ENCODE measurements at places on chromosomes 2 and 18.

DNA sequence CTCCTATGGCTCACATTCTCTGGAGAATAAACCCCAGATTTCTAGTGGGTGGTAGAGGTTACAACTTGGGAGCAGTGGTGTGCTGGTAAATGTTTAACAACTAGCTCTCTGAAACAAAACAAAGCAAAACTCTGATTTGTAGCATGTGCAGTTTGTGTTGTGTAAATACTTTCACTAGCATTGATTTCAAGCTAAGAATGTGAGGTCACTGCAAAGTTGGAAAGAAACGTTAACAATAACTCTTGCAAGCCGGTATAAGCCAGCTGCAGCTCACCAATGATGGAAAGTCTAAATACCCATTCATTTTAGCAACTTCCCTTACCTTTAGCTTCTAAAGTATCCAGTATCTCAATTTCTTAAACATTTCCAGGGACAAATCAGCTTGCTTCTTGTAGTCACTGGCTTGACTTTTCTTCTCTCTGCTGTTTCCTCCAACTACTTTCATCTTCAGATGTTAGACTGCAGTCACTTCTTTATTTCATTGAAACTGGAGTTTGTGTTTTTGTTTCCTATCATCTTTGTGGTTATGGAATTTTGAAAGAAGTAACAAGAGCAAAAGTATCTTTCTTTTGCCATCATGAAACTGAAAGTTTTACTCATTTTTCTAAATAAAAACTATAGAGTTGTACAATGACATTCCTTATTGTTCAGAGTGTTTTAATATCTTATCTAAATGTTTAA is 140.2 kb downstream of the PLCL1 start:
- DNase-seq: no peak

DNA sequence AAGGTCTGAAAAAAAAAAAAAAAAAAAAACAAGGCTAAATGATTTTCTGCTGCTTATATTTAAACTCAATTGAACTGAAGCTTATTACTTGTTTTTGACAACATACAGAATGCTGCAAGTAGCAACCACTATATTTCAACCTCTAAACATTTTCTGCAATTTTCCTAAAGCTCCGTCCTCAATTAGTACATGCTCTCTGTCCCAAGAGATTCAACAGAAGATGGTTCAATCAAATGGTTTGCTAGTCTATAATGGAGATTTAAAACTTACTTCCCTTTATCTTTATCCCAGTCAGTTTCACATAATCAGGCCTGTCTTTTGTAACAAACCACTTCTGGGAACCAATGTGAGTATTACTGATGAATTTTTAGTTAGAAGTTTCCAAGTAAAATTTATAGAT is 485.1 kb upstream of the CDH7 start:
- DNase-seq: no peak

DNA sequence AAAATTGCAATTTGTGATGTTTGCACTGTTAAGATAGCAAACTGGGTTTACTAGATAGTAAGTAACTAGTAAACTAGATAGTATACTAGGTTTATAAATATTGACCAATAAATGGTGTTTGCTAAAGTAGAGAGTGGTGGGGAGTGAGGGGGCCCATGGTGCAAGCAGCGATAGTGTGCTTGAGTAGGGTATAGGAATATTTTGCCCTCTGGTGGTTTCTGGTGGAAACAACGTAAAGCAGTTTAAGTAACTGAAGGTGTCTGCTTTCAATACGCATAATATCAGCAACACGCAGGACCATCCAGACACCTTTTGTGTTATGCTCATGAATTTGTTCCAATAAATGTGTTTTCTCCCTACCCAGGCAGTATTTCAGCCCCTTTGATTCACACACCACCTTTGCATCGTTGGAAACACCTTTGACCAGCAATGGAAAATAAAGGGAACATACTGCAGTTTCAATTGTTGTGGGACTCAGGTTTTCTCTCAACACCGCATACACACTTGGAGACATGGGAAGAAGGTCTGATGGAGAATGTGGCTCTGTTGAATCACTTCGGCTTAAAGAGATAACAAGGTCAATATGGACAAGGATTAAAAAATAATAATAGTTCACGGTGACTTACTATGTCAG is 16.7 kb upstream of the STAT1 start:
- DNase-seq: no peak

GRCh38 chr2:67651565-67651964 is 254.4 kb downstream of the ETAA1 start:
- no peak for DNase-seq

DNA sequence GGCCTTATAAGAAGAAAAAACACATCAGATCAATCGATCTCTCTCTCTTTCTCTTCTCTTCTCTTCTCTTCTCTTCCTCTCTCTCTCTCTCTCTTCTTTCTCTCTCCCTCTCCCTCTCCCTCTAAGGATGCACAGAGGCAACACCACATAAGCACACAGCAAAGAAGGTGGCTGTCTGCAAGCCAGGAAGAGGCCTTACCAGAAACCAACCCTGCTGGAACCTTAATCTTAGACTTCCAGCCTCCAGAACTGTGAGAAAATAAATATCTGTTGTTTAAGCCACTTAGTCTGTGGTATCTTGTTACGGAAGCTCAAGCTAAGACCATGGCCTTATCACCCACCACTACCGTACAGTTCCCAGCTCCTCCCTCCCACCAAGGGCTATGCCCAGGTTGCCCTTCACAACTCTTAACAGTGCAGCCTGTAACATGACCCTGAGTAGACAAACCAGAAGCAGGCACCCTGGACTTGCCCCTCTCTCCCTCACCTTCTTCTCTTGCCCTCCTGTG is 25.2 kb upstream of the TMEM237 start:
- DNase-seq: no peak

GRCh38 chr18:40404284-40404683 is 1550.8 kb upstream of the PIK3C3 start:
- no peak for DNase-seq

- DNase-seq: peak; percentile 36
These were observed 15.2 kb downstream of the BCL2L11 start for GRCh38 chr2:111135910-111136297.

GRCh38 chr2:195543063-195543462 is 114.0 kb upstream of the SLC39A10 start:
- no peak for DNase-seq

DNA sequence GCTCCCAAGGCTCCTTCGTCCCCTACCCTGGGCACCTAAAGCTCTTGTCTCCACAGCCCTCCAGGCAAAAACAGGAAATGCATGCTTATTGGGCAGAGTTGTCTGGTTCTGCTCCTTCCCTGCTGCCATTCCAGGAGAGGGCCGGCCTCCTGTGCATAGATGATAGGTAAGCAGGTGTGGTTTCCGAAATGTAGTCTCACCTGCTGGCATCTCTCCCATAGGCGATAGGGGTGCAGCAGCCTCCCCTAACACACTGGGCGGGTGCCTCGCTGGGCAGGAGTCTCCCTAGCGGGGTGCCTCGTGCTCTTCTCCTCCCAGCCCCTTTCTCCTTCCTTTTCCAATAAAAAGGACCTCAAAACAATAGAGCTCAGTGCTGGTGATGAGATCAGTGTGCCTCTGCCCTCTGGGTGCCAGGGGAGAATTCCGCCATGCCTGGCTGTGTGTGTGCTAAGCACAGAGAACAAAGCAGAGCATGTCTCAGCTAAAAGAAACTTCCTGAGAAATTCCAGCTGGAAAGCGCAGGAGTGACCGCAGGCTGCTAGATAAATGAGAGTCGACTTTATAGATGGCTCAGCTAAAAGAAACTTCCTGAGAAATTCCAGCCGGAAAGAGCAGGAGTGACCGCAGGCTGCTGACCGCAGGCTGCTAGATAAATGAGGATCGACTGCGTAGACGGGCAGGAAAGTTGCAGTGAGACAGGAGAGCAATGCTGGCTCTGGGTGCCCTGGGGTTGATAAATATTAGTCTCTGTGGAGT is 11.3 kb upstream of the PXDN start:
- no peak for DNase-seq

DNA sequence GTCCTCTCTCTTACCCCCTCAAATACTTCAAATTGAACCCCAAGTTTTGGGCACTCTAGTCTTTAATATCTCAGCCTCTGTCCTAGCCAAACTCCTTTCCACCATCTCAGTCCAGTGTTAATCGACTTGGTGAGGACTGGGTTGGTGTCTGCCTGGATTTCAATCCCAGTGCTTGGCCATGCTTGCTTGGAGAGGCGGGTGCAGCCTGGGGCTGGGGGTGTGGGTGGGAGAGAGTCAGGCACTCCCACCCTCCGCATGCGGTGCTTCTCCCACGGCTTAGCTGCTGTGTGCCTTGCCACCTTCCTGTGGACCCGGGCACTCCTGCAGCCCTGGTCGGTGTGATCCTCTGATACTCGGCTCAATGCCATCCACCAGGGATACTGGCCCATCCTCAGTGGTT is 220.8 kb upstream of the HDAC4 start:
- DNase-seq: no peak

GRCh38 chr2:227214622-227215041 is 50.2 kb downstream of the COL4A3 start:
- DNase-seq: no peak

GRCh38 chr18:43936176-43936575 is 658.9 kb upstream of the SYT4 start:
- no peak for DNase-seq

DNA sequence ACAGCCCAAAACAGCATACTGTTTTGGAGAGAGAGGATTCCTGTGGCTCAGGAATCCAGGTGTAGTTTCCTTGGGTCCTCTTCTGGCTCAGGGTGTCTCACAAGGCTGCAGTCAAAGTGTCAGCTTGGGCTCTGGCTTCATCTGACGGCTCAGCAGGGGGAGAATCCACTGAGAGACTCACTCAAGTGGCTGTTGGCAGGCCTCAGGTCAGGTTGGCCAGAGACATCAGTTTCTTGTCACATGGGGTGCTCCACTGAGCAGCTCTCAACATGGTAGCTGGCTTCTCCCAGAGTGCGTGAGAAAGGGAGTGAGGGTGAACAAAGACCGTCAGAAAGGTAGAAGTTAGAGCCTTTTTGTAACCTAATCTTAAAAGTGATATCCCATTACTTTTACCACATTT is 168.4 kb downstream of the SOCS6 start:
- DNase-seq: no peak

GRCh38 chr2:175926272-175926671 is 75.8 kb downstream of the LNPK start:
- no peak for DNase-seq

DNA sequence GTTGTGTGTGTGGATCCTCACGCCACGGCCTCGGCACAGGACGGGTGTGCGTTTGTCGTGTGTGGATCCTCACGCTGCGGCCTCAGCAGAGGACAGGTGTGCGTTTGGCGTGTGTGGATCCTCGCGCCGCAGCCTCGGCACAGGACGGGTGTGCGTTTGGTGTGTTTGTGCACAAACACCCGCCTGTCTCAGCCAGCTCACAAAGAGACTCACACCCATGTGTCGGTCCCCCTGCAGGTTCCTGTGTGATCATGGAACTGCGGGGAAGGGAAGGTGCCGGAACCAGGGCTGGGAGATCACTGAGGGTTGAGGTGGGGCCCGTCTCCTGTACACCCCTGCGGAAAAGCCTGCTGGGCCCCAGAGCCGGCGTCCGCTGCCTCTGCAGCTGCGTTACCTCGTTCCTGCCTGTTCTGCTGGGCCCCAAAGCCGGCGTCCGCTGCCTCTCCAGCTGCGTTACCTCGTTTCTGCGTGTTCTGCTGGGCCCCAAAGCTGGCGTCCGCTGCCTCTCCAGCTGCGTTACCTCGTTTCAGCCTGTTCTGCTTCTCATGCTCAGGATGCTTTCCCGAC is 53.6 kb downstream of the CTDP1 start:
- DNase-seq: no peak

- DNase-seq: no peak
These were observed 118.1 kb downstream of the MYO1B start for GRCh38 chr2:191363267-191363666.

DNA sequence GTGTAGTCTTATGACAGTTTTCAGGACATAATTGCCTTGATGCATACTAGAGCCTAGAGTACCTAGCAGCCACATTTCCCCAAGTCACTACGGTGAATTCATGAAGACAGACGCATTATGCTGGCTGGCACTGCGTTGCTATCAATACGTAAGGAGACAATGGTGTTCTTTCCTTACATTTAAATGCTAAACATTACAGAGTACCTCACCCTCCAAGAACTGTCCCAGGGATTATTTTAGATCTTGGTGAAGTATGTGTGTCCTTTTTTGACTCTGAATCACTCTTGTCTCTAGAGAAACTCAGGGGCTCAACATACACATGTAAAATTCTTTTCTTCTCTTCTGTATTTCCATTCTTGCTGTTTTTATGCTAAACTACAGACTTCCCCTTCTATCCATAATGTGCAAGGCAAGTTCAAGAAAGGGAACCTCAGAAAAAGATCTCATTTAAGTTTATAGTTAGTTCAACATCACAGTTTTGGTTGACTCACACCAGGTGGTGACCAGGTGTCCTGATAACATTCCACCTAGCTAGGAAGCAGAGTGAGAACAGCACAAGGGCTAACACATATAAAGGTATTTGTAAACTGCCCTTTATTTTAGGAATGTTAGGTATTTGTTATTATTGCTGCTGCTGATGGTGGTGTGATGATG is 212.4 kb upstream of the HNRNPA3 start:
- DNase-seq: no peak

DNA sequence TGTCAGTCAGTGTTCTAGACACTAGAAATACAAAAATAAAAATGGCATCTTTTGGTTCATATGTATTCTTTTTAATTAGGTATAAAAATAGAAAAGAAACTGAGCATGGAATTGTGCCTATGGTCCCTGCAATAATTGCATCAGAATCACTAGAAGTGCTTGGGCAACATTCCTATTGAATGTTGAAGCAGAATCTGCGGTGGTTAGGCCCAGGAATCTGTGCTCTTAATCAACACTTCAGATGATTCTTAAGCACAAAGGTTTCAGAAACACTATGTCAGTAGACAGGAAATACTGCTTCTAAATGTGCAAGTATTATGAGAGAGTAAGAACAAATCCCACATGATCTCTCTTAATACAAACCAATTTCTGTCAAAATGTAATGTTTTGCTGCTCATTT is 20.3 kb upstream of the RBBP8 start:
- no peak for DNase-seq

- DNase-seq: peak; percentile 33
These were observed at the start of gene TNFRSF11A for GRCh38 chr18:62324917-62325805. TNFRSF11A (plus strand) TSS chr18:62325310; CDS start chr18:62325353, 43 bp downstream.

DNA sequence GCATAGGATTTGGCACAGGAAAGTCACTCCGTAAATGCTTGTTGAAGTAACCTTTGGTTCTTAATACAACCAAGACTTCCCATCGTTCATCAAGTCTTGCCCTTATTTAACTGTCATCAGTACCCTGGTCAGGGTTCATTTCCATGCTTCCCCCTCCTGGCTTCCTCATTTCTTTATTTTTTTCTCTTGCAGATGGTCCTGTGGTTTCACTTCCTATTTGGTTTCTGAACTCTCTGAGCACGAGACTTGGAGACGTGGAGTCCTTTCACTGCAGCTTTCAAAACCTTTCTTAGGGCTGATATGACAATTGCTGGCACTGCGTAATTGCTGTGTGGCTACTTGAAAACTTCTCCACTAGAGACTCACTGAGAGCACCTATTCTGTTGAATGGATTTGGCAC is 59.9 kb upstream of the PID1 start:
- DNase-seq: no peak

GRCh38 chr2:141697035-141697434 is 433.8 kb downstream of the LRP1B start:
- no peak for DNase-seq

- DNase-seq: no peak
These were observed 42.7 kb downstream of the SETBP1 start for GRCh38 chr18:44723411-44723810.

GRCh38 chr2:207501802-207502576 is 27.8 kb upstream of the CREB1 start:
- peak; percentile 22 for DNase-seq

- DNase-seq: no peak
These were observed 384.6 kb downstream of the STK39 start for GRCh38 chr2:167862782-167863181.

- no peak for DNase-seq
These were observed 466.0 kb downstream of the NYAP2 start for GRCh38 chr2:225865468-225865867.

All from left ventricle myocardium inferior (tissue), 1 donor.